M059J (cell line): ENCODE measurements at places on chromosomes 1 and 21. TPM values are rescaled to one million over a fixed set of nuclear protein-coding genes. Genes with fewer than 3 reads are reported as not detected.

The C1orf56 gene
- 2.3 and 3.6 TPM in 2 replicates for total RNA-seq

DNA sequence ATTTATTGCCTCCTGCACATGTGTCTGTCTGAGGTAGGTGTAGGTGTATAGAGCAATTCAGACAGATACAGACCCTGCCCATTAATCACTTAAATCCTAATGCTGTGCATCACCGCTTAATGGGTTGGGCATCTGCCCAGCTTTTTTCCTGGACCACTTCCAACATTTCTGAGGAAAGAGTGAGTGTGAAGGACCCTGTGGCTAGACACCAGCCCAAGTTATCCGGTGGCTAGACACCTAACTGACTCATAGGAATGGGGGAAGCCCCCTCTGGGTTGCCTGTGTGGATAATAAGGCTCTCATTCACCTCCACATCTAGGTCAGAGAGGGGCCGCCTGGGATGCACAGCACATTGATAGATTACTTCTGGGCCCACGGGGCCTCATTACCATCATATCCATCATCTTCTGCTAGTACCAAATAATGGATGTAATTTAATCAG, 121.1 kb upstream of the RAVER2 start:
- peak; percentile 48 for DNase-seq

DNA sequence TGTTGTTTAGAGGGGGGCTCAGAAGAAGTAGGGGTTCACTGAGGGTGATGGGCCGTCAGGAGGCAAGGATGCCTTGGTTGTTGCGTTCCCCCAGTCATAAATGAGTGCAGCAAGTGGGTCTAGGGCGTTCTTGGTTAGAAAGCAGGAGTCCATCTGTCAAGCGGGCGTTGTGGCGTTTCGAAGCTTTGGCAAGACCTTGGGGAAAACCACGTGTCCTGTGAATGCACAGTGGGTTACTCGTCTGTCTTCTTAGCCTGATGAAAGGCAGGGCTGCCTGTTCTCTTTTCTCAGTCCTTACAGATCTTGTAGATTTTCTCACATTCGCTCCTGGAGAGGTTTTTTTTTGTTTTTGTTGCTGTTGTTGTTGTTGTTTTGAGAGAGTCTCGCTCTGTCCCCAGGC, 6.3 kb upstream of the ZNF496 start:
- no peak for DNase-seq

DNA sequence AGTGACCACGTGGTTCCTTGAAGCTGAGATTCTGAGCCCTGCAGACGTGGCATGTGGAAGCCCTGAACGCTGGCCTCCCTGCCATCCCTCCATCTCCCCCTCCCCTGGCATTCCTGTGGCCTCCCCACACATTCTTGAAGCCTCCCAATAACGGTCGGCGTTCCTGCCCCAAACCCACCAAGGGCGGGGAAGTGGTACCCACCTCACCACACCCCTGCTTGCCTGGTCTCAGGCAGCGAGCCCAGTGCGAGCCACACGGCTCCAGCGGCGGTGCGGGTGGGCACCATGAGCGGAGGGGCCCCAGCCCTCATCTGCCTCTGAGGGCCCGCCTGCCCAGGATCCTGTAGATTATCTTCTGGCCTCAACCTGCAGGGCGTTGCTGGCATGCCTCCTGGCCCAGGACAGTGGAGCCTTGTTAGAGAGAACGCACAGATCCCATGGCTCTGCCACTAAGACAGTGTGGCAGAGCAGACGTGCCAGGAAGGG, 20.6 kb upstream of the PRELP start:
- peak; percentile 90 for DNase-seq
